ENCODE measurements at places on chromosomes 6 and 20.

DNA sequence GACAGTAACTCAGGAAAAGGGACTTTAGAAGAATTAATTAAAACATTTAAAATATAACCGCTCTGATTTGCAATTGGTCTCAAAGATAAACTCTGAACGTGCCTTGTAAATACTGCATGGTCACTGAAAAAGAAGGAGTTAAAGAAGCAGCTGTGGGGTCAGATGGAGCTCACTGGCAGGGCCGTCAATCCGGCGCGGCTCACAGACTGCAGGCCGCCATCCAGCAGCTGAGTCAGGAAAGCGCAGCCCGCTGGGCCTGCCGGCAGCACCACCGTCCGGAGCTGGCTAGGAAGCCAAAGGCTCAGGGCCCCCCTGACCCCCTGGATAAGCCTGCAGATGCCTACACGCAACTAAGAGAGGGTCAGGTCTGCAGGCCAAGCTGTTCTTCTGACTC lies 54.2 kb upstream of the FRMD1 start:
- peak; percentile 43 for DNase-seq

DNA sequence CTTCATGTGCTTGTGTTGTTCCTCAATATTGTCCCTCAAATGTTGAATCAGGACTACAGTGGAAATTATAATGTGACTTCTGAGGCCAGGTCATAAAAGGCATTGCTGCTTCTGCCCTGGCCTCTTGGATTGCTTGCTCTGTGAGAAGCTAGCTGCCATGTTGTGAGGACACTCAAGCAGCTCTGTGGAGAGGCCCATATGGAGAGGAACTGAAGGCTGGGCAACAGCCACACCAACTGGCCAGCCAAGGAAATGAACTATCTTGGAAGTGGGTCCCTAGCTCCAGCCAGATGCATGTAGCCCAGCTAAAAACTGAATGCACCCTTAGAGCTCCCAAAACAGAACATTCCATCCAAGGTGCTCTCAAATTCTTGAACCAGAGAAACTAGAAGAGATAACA lies 282.6 kb downstream of the BMP7 start:
- no peak for DNase-seq

GRCh38 chr6:128686084-128686483 lies 165.7 kb upstream of the PTPRK start:
- DNase-seq: no peak

GRCh38 chr6:148322704-148323103 lies 19.9 kb upstream of the SASH1 start:
- no peak for DNase-seq

DNA sequence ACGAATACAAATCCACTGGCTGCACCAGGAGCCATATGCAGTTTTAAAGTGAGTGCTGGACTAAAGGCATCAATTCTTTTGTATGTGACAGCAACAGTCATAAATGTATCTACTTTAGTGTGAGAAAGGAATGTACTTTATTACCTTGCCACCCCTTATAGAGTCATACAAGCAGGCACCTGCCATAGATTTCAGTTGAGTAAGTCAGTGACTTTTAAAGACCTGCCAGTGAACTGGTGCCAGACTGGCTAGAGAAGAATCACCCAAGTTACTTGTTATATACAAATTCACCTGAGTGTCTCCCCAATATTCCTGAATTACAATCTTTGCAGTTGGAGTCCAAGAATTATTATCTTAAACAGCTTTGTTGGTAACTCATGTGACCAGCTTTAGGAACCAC lies 547.9 kb downstream of the COL12A1 start:
- DNase-seq: no peak

DNA sequence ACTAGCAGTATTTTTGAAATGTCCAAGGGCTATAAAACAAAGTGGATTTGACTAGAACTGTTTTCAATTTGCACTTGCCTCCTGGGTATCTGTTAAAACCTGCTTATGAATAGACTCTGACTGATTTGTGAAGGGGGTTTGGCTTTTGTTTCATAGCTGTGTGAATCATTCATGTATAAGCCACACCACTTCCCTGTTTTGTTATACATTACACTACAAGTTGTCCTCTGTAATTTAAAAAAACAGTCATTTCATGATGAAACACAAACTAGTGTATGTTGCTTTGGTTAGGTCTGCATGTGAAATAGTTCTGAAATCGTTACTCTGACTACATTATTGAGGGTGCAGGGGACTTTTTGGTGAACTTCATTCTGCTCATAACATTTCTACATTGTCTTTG lies 121.7 kb downstream of the NKAIN2 start:
- no peak for DNase-seq

GRCh38 chr6:28413681-28414080 lies 14.1 kb upstream of the ZSCAN12 start:
- no peak for DNase-seq

DNA sequence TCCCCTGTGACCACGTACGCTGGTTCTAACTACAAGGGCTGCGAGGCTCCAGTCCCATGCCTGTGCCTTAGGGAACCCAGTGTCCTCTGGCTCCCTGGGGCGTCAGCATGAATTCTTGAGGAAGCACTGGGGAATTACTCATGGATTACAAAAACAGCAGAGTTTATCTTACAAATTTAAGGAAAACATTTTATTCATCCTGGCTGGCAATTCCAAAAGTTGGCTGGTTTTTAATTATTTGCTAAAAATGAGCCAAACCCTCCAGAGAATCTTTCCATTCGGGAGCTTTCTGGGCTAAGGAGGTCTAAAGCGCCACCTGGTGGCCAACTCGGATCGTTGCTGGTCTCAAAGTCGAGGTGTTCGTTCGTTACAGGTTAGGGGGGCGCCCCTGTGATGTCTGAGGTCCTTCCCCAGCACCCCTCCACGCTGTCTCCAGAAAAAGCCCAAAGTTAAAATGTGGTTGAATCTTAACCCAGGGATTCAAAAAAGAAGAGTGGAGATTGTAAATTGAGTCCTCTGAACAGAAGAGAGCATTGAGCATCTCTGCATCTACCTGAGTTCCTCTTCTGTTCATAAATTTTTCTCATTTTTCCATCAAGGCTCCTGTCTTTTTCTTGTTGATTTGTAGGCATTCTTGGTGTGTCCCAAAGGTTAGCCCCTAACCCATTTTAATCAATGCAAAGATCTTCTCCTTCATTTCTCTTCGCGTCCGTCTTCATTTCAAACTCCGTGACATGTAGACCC lies 99.4 kb downstream of the BFSP1 start:
- DNase-seq: no peak

DNA sequence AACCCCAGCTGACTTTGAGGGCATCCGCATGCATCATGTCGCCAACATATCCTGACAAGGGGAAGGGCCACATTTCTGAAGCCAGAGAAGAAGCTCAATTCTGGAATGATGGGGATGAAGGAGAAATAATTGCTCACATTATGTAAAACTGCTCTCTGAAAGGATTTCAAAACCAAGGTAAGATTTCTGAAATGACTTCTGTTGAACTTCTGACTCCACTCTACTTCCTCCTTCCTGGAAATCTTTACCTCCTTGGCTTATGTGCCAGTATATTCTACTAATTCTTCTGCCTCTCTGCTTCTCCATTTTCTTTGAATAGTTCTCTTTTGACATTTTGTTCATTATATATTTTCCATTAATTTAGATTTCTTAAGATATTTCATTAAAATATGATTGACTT lies 31.9 kb downstream of the HLA-DPB1 start:
- no peak for DNase-seq

GRCh38 chr6:36780442-36781177 lies 58.6 kb downstream of the CPNE5 start:
- DNase-seq: peak; percentile 67

- DNase-seq: no peak
Measured at GRCh38 chr20:24632581-24632980, 163.2 kb downstream of the SYNDIG1 start.

- no peak for DNase-seq
Measured at GRCh38 chr20:15673206-15673605, 900.0 kb downstream of the KIF16B start.

DNA sequence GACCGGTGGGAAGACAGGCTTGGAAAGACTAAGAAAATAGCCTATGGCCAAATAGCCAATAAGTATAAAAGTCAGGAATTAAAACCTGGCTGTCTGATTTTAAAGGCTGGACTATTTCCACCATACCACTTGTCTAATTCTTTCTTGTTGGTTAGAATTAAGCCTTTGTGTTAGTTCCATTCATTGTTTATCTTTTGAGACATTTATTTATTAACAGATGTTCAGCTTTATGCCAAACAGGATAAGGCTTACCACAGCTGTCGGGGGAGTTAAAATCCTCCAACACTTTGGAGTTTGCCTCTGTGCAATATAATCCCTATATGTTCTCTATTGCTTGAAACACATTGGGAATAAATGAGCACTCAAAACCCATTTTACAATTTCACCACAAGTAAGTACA lies 208.3 kb downstream of the TMEM200A start:
- no peak for DNase-seq

DNA sequence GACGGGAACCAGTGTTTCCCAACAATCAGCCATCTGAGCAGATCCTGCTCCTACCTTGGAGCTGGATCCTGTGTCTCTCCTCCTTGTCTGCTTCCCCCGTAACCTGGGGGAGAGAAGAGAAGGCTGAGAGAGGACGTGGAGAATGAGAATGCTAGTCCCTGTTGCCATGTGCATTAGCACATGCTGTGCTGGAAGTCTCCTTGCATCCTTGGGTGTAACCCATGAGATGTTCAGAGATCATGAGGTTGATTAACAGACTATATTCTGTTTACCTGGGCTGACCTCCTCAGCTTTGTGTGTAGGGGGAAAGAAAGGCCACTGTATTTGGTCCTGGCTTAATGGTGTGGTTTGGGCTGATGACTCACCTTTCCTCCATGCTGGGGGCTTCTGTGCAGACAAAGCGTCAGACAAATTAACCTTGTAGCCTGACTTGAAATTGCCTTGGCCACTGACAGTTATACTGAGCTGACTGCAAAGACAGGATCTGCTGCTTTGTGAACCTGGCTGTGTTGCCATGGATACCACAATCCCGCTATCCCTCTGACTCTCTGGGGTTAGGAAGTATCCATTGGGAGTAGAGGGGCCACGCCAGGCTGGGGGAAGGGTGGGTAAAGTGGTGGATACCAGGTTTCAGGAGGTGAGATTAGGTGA lies 243.7 kb upstream of the CHD6 start:
- no peak for DNase-seq
